Mesothelial cell of epicardium (in vitro differentiated cells): ENCODE measurements at places on chromosomes 6 and 20. TPM values are rescaled to one million over a fixed set of nuclear protein-coding genes. Genes with fewer than 3 reads are reported as not detected.

CLVS2 gene
- total RNA-seq: 0.11 to 0.27 TPM (median 0.24 TPM) in 3 replicates

GRCh38 chr20:48267860-48268633, 482.8 kb upstream of the SULF2 start:
- no peak overlapping the region for H3K4me3 ChIP-seq
- no peak overlapping the region for H3K27ac ChIP-seq
- H3K4me1 ChIP-seq: no peaks in the 10 kb centered on the region
- DNase-seq: no peak

DNA sequence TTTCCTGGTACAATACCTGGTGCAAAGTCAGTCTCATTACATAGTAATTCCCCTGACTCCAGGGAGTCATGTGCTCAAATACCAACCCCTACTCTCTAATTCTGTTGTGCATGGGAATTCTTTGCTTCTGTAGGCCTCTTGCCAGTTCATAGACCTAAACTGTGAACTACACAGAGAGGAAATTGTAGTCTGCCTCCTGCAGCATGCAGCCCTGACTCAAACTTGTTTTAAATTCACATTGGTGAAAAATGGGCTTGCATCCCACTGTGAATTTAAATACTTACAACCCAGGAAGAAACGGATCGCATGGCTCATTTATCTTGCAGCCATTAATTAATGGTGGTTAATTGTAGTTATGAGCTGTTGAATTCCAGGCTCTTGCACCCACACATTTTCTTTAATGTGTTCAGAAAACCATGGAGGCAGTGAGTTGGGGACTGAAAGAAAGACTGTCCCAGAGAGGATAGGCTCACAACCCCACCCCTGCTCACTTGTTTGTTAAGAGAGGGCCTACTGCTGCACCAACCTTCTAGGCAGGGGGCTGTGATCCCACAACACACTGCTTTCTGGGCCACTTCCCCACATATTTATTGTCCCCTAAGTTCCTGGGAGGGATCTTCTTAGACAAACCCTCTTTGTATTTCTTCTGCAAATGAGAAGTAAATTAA, 579.1 kb downstream of the DHX35 start:
- no peak overlapping the region for H3K4me3 ChIP-seq
- H3K27me3 ChIP-seq: no peaks in the 10 kb centered on the region
- H3K27ac ChIP-seq: no peak overlapping the region
- no peak for DNase-seq

DNA sequence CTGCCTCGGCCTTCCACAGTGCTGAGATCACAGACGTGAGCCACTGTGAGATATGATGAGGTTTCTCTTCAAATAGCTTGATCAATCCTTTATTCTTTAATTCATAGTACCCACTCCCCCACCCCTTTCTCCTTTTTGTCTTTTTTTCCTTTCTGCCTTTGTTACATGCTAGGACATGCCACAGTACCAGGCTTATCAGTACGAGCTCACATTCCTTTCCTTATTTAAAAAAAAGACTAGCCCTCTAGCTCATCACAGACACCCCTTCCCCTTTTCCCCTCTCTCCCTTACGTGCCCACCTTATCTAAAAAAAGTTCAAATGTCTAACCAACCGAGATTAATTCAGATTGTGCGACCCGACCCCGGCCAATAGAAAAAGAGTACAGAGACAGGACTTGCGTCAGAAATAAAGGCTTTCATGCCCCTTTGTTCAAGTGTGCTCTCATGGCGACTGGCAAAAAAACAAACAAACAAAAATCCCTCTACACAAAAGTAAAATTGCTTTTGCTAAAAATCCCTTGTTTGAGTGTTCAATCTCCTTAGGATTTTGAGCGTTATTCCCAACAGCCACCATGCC, 49.2 kb downstream of the MRAP2 start:
- DNase-seq: no peak
- peaks cover 27% of the 10 kb centered on the region for H3K4me1 ChIP-seq
- peaks cover 1% of the 10 kb centered on the region for H3K36me3 ChIP-seq
- peak overlapping the region; percentile 94 for H3K27ac ChIP-seq
- no peaks in the 10 kb centered on the region for H3K27me3 ChIP-seq
- peak overlapping the region; percentile 11 for H3K4me3 ChIP-seq

NHLRC1 gene
- 1.2 to 1.9 TPM (median 1.8 TPM) in 3 replicates for total RNA-seq

NRN1 gene
- total RNA-seq: not detected in 3 replicates

- H3K27me3 ChIP-seq: no peaks in the 10 kb centered on the region
- H3K27ac ChIP-seq: no peak overlapping the region
- DNase-seq: no peak
- no peaks in the 10 kb centered on the region for H3K36me3 ChIP-seq
- H3K4me1 ChIP-seq: no peaks in the 10 kb centered on the region
Measured at GRCh38 chr6:64477391-64477790, 841.8 kb downstream of the PHF3 start.

DNA sequence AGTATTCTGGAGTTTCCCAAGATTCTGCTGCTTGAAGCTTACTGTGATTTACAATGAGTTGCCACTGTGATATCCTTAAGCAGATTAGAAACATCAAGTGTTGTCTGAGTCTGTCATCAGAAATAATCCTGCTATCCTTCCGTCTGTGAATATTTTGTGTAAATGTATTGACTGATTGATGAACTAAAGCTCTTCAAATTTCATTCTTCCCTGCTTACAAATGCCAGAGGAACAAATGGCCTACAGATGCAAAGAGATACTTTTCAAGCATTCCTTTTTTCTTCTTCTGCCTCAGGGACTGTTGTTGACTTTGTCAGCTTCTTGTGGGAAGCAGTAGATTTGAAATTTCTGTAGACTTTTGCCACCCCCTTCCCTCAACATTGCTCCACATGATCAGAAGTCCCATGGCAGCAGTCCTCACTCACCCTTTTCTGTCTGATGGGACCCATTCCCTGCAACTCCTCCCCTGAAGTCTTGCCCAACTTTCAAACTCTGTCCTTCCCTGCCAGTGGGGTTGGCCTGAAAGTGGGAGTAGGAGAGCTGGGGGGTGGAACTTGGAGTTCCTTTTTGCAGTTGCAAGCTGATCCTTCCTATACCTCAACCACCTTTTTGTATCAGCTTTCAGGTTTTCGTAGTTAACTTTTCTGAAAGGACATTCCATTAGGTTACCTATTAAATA, 38.5 kb upstream of the MLIP start:
- peak overlapping the region; percentile 22 for H3K27ac ChIP-seq
- H3K36me3 ChIP-seq: no peaks in the 10 kb centered on the region
- peaks cover 9% of the 10 kb centered on the region for H3K4me1 ChIP-seq
- DNase-seq: no peak
- H3K4me3 ChIP-seq: no peak overlapping the region
- H3K27me3 ChIP-seq: no peaks in the 10 kb centered on the region

FRK gene
- 4.9 to 5.2 TPM (median 5.1 TPM) in 3 replicates for total RNA-seq

TMEM14B gene
- total RNA-seq: 56.1 to 58.5 TPM (median 57.3 TPM) in 3 replicates

GRCh38 chr20:33127422-33128097, 40.4 kb upstream of the BPIFA2 start:
- H3K4me1 ChIP-seq: no peaks in the 10 kb centered on the region
- H3K4me3 ChIP-seq: no peak overlapping the region
- peaks cover 50% of the 10 kb centered on the region for H3K27me3 ChIP-seq
- DNase-seq: no peak

GRCh38 chr20:43926287-43927050, 11.8 kb downstream of the TOX2 start:
- no peaks in the 10 kb centered on the region for H3K4me1 ChIP-seq
- no peak overlapping the region for H3K4me3 ChIP-seq
- no peak overlapping the region for H3K27ac ChIP-seq
- no peaks in the 10 kb centered on the region for H3K36me3 ChIP-seq
- H3K27me3 ChIP-seq: peaks cover 78% of the 10 kb centered on the region

DNA sequence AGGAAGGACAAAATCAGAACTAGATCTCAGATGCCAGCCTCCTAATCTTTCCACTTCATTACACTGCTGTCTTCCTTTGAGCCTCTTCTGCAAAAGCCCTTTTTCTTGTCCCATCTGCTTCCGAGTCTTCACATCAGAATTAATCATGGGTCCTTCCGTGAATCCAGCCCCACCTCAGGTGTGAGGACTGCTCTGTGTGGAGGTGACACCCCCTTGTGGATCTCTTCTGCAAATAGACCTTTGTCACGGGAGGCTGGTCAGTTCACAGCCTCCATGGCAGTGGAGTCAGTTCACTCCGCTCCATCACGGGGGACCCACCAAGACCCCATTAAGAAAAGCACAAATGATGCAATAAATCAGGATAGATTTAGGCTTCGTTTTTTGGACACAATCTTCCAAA, 171.1 kb downstream of the ADAT2 start:
- no peaks in the 10 kb centered on the region for H3K36me3 ChIP-seq
- H3K27me3 ChIP-seq: no peaks in the 10 kb centered on the region
- no peak overlapping the region for H3K4me3 ChIP-seq
- peaks cover 1% of the 10 kb centered on the region for H3K4me1 ChIP-seq

ADGRF1 gene
- 1.4 to 2.2 TPM (median 1.6 TPM) in 3 replicates for total RNA-seq

DNA sequence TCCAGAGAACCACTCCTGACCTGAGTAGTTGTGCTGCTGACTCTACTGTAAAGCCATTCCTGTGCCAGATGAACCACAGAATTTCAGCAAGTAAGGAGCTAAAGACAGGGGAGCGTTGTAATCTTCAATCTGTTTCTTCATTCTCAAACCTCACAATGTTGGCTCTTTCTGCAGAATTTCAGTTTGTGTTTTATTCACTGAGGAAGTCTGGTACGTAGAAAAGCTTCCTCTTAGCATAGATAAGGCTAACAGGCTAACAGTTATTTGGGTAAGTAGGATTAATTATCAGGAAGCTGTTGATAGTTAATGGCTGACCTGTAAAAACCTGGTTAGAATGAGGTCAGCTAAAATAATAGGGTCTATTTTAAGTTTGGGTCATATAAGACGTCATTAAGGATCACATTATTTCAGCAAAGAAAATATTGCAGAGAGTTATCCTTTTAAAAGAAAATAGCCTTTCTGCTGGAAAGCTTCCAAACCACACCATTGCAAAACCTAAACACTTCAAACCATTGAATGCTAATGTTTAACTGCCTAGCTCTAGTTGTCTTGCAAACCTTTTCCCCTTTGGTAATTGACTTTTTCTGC, 14.1 kb upstream of the TENT5A start:
- H3K4me3 ChIP-seq: no peak overlapping the region
- H3K4me1 ChIP-seq: peaks cover 43% of the 10 kb centered on the region
- DNase-seq: no peak
- no peaks in the 10 kb centered on the region for H3K27me3 ChIP-seq
- H3K27ac ChIP-seq: peak overlapping the region; percentile 70

GRCh38 chr6:53495506-53496499, 49.1 kb downstream of the GCLC start:
- no peak overlapping the region for H3K4me3 ChIP-seq
- no peak for DNase-seq
- H3K36me3 ChIP-seq: peaks cover 20% of the 10 kb centered on the region
- H3K27ac ChIP-seq: no peak overlapping the region
- H3K4me1 ChIP-seq: peaks cover 2% of the 10 kb centered on the region
- H3K27me3 ChIP-seq: peaks cover 8% of the 10 kb centered on the region

DNA sequence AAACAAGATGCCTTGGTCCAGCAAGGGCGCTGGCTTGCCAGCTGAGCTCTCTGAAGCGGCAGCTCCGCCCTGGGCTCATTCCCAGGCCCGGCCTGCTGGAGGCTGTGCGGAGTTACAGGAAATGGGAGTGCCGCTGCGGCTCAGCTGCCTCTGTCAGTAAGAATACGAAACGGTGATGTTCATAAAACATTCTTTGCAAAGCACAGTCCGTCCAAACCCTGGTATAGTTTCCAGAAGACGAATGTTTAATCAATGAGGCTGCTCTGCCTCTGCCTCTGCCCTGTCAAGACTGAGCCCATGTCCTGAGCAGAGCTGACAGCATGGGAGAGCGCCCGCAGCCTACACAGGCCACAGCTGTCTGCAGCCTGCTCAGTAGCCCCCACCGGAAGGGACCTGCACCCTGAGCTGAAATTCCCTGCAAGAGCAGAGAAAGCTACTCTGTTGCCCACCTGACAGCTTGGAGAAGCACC, 153.3 kb upstream of the SNX9 start:
- peaks cover 10% of the 10 kb centered on the region for H3K27me3 ChIP-seq
- no peak overlapping the region for H3K27ac ChIP-seq
- H3K36me3 ChIP-seq: peaks cover 1% of the 10 kb centered on the region
- H3K4me1 ChIP-seq: peaks cover 19% of the 10 kb centered on the region
- no peak for DNase-seq

DNA sequence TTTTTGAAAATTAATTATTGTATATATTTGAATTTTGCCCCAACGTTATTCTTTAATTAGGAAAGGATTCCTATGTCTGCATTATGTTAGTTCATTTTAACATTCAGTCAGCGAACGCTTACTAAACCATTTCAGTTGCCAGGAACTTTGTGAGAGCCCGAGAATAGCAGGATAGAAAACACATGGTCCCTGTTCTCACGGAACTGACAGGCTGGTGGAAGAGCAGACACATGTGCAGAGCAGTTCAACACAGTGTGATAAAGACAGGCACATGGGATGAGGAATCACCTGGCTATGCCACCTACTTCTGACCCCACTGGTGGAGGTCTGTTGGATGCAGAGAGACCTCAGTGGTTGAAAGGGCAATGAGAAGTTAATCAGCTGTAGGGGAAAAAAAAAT, 367.2 kb downstream of the EPM2A start:
- H3K36me3 ChIP-seq: peaks cover 2% of the 10 kb centered on the region
- H3K4me3 ChIP-seq: no peak overlapping the region
- H3K27ac ChIP-seq: no peak overlapping the region
- H3K27me3 ChIP-seq: peaks cover 11% of the 10 kb centered on the region

CRISP3 gene
- total RNA-seq: 0.66 to 1.2 TPM (median 0.85 TPM) in 3 replicates

DNA sequence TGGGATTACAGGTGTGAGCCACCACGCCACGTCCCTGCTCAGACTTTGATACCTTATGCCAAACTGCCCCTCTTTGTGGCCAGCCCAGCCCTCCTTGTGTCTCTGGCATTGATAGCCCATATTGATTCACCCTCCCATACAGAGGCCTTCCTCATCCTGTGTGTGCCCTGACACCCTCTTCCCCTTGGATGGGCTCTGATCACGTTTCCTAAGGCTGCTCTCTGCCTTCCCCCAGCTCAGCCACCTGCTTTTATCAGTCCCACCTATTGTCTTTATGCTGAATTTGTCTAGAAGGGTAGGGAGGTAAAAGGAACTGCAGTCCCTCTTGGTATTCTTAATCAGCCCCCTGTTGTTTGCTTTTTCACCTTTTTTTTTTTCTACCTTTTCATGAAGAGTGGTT, 95.9 kb downstream of the CDKAL1 start:
- no peak for DNase-seq
- no peaks in the 10 kb centered on the region for H3K27me3 ChIP-seq
- H3K27ac ChIP-seq: no peak overlapping the region
- H3K4me3 ChIP-seq: no peak overlapping the region
- peaks cover 10% of the 10 kb centered on the region for H3K36me3 ChIP-seq

F13A1 gene
- total RNA-seq: 0.18 to 0.56 TPM (median 0.25 TPM) in 3 replicates

NKAIN4 gene
- 16.1 to 18.4 TPM (median 16.8 TPM) in 3 replicates for total RNA-seq

- no peaks in the 10 kb centered on the region for H3K36me3 ChIP-seq
- no peak overlapping the region for H3K4me3 ChIP-seq
- no peak overlapping the region for H3K27ac ChIP-seq
- H3K4me1 ChIP-seq: no peaks in the 10 kb centered on the region
- no peak for DNase-seq
- no peaks in the 10 kb centered on the region for H3K27me3 ChIP-seq
Measured at GRCh38 chr6:164275773-164276172, 861.3 kb downstream of the QKI start.

GRCh38 chr6:135209803-135210202, 28.7 kb downstream of the MYB start:
- H3K27ac ChIP-seq: no peak overlapping the region
- peaks cover 4% of the 10 kb centered on the region for H3K36me3 ChIP-seq
- no peak for DNase-seq
- no peaks in the 10 kb centered on the region for H3K27me3 ChIP-seq

GRCh38 chr6:4901386-4902061, 102.3 kb downstream of the RPP40 start:
- peaks cover 21% of the 10 kb centered on the region for H3K4me1 ChIP-seq
- H3K27ac ChIP-seq: no peak overlapping the region
- no peak for DNase-seq
- H3K27me3 ChIP-seq: no peaks in the 10 kb centered on the region
- H3K4me3 ChIP-seq: no peak overlapping the region

GRCh38 chr6:146582857-146583256, 15.9 kb upstream of the ADGB start:
- no peak overlapping the region for H3K27ac ChIP-seq
- DNase-seq: no peak
- peaks cover 2% of the 10 kb centered on the region for H3K4me1 ChIP-seq
- H3K4me3 ChIP-seq: no peak overlapping the region
